GM13977 (cell line): ENCODE measurements at places on chromosomes 12 and 14.
A peak's percentile ranks its signal among the peaks of the same experiment; 100 is the strongest.

DNA sequence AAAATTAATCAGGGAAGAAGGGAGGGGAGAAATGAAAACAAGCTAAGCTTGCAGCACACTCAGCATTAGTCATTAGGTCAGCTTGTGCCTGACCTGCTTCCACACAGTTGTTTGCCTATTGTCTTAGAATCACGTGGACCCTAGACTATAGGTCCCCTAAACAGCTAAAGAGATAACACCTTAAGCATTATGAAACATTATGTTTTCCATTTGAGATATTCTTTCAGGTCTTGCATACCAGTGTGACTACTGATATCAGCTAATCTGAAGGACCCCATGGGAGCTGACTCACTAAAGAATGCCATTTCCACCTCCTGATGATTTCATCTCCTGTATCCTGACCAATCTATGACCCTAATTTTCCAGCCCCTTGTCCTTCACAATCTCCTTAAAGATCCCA, 154.1 kb upstream of the FUT8 start:
- DNase-seq: no peak

- peak; percentile 62 for DNase-seq
These were observed at the start of gene ARHGEF40 for GRCh38 chr14:21070083-21070609. Gene ARHGEF40 (plus strand): TSS chr14:21070304. CDS start chr14:21070397, 93 bp downstream.

GRCh38 chr12:112751844-112752243, 39.7 kb upstream of the RPH3A start:
- no peak for DNase-seq

DNA sequence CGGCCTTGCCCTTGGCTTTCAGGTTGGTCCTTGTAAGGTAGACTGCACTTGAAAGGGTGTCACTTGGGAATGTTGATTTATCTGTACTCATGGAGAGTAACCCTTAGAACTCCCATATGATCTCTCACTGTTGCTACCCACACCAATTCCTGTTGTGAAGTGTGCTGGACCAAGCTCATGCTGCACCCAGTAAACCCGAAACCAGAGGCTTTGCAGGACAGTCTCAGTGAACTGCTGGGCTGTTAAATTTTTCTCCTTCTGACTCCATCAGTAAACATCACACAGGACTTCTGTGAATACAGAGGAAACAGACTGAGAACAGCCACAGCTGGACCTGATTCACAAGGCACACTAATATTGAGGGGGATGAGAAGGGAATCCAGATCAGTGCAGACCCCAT, 783.0 kb downstream of the TMEM121 start:
- DNase-seq: no peak

DNA sequence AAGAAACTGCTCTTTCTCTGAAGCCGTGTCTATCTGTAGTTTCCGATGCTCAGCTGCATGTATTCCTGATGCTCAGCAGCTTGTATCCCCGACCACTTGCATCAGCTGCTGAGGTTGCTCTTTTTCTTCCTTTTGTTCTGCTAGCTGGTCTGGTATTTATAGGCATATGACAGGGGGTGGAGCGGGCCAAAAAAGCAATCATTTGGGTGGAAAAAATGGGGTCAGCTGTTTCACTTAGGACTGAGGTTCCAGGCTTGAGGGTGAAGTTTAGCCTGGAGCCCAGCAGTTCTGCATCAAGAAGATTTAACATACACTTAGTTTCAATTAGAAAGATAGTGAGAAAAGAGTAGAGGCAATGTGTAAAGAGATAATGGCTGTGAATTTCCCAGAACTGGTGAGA, 23.6 kb upstream of the AMN1 start:
- no peak for DNase-seq

DNA sequence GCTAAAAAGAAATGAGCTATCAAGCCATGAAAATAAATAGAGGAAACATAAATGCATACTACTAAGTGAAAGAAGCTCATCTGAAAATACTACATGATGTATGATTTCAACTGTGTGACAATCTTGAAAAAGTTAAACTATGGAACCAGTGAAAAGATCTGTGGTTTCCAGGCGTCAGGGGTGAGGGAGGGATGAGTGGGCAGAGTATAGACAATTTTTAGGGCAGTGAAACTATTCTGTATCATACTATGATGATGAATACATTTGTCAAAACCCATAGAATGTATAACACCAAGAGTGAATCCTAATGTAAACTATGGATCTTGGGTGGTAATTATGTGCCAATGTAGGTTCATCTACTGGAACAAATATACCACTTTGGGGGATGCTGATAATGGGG, 21.3 kb downstream of the SPX start:
- no peak for DNase-seq

DNA sequence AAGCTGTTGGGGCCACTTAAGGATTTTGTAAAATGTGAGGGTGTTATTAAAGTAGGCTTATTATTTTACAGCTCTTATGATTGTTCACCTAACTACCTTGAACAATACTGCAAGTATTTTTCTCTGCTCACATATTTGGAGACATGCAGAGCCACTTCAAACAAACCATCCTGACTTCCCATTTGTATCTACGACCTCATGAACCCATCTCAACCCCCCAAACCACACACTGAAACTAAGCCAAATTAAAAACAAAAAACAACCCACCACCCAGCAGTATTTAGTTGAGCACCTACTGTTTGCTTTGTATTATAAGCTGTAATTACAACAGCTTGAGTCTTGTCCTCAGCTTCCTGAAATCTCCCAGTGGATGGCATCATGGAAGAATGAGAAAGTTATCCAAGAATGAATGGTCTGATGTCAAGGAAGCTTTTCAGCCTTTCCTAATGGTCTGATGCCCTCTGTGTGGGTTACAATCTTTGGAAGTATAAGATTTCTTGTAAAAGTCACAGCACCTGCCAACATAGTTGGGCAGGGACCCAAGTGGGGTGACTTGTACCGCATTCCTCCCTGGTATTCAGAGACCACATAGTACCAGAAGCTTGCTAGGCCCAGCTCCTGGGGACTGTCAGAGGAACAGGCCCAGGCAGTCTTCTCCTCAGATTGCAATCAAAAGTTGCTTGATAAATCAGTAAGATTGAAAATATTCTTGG, 416.6 kb downstream of the ZFP36L1 start:
- DNase-seq: no peak

DNA sequence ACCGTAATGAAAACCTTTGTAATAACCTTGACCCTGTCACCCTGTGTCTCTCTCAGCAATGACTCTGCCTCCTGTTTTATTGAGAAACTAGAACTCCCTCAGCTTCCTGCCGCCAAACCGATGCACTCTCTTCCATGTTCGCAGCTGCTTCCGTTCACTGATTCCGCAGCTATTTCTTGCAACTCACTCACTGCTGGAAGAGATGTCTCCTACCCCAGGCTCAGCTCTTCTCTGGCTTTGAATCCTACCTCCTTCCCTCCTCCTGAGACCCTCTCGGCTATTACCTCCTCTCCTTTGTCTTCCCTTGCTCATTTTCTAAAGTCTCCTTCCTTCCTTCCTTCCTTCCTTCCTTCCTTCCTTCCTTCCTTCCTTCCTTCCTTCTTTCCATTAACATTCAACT, 71.0 kb downstream of the ESRRB start:
- DNase-seq: no peak
